Panc1 (cell line): ENCODE measurements at places on chromosomes 1 and 21. TPM values are rescaled to one million over a fixed set of nuclear protein-coding genes. Genes with fewer than 3 reads are reported as not detected.

NUAK2 gene
- 17.4 TPM for total RNA-seq

RPE65 gene
- not detected for total RNA-seq

DNASE2B gene
- not detected for total RNA-seq

GBP4 gene
- 3.3 TPM for total RNA-seq

ARF1 gene
- total RNA-seq, result 321 TPM

SPRR1A gene
- total RNA-seq, result not detected

ABCB10 gene
- total RNA-seq, result 19.2 TPM

GJA4 gene
- total RNA-seq, result not detected

GRCh38 chr1:36968730-36969129, 65.6 kb downstream of the GRIK3 start:
- no peak overlapping the region for H3K27ac ChIP-seq
- no peaks in the 10 kb centered on the region for H3K36me3 ChIP-seq
- DNase-seq, result no peak
- peaks cover 8% of the 10 kb centered on the region; the same call in 1 of the 2 replicates for H3K27me3 ChIP-seq

DNA sequence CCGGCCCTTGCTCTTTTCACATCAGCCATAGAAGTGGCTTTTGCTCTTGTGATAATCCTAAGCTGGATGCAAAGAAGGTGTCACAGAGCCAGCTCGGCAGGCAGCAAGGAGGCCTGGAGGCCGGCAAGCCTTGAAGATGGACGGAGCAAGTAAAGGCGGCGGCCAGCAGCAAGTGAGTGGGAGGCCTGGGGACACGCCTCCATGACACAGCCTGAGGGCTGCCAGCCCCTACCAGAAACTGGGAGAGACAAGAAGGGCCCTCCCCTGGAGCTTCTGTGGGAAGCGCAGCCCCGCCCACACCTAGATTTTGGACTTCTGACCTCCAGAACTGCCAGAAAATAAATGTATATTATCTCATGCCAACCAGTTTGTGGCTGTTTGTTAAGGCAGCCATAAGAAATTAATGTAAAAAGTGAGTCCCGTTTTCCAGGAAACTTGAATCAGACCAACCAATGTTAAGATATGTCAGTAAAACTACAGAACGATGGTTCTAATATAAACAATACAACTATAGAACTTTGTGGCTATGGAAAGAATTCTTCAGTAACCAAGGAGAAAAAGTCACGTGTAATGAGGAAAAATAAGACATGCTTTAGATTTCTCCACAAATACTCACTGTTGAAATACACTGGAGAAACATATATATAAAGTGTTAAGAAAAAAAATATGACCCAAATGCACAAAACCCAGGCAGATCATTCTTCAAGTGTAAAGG, 49.9 kb downstream of the BACE2 start:
- no peaks in the 10 kb centered on the region for H3K36me3 ChIP-seq
- DNase-seq, result no peak
- no peaks in the 10 kb centered on the region for H3K27me3 ChIP-seq
- no peak overlapping the region for H3K4me3 ChIP-seq

GRCh38 chr1:224851210-224851847, 78.1 kb upstream of the DNAH14 start:
- H3K27me3 ChIP-seq, result no peaks in the 10 kb centered on the region
- no peak overlapping the region for H3K4me3 ChIP-seq
- H3K27ac ChIP-seq, result no peak overlapping the region
- no peaks in the 10 kb centered on the region for H3K4me1 ChIP-seq
- H3K36me3 ChIP-seq, result no peaks in the 10 kb centered on the region

DNA sequence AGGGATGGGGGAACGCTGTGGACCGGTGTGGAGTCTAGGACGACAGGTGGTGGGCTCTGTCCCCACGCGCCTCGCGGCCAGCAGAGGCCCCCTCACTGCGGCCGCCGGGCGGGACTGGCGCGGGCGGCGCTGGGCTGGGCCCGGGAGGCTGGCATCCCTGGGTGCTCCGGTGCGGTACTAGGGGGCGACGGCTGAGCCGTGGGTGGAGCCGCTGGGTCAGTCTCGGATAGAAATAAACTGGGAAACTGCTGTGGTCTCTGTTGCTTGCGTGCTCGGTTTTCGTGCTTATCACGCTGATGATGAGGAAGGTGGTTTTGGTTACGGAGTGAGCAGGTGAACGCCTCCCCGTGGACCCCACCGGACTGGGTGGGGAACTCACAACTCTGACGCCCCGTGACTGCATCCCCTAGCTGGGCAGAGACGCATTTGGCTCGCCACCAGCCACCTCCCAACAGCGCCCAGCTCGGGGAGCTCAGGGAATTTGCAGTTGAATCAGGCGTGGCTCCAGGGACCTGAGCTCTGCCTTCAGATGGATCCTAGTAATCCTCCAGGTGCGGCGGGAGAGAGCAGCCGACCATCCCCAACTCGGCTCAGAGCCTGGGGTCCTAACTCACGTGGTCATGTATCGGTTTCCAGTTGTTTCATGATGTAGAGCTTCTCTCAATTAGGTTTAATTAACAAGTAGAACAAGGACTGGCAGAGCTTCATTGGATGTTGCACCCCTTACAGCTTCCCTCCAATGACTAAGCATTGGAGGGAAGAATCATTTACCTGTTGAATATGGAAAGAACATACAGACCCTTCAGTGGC, 32.1 kb downstream of the HSD17B7 start:
- H3K27ac ChIP-seq, result no peak overlapping the region
- H3K4me1 ChIP-seq, result no peaks in the 10 kb centered on the region; the same call in 1 of the 2 replicates
- no peaks in the 10 kb centered on the region for H3K36me3 ChIP-seq
- H3K27me3 ChIP-seq, result peaks cover 2% of the 10 kb centered on the region; the same call in 1 of the 2 replicates

- H3K4me1 ChIP-seq, result peaks cover 34% of the 10 kb centered on the region
- DNase-seq, result no peak
- H3K27me3 ChIP-seq, result no peaks in the 10 kb centered on the region
- H3K36me3 ChIP-seq, result no peaks in the 10 kb centered on the region
- peak overlapping the region; percentile 81 for H3K27ac ChIP-seq
- H3K4me3 ChIP-seq, result no peak overlapping the region
Observed at GRCh38 chr1:109807402-109807801, 43.7 kb upstream of the EPS8L3 start.

DNA sequence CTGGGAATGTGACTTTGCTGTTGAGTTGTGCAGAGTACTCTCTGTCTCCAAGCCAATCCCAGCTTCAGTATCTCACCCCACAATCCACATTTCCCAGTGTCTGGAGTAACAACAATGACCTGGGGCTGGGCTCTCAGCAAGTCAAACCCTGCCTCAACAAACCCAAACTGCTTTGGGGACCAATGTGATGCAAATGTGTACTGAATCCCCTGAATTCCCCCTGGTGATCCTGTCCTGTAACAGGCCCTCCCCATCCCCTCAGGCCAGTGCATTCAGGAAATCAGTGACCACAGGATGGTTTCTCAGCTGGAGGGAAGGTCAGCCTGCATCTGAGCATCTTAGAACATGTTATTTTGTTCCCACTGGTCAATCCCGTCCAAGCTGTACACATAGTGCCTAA, 36.7 kb upstream of the HAO2 start:
- H3K36me3 ChIP-seq, result no peaks in the 10 kb centered on the region
- no peak for DNase-seq
- no peak overlapping the region for H3K27ac ChIP-seq
- H3K27me3 ChIP-seq, result no peaks in the 10 kb centered on the region; the same call in 1 of the 2 replicates

- no peaks in the 10 kb centered on the region for H3K27me3 ChIP-seq
- H3K4me1 ChIP-seq, result no peaks in the 10 kb centered on the region
- no peak overlapping the region for H3K4me3 ChIP-seq
Observed at GRCh38 chr1:87950369-87950768, 621.7 kb downstream of the LMO4 start.

GRCh38 chr1:161214369-161214768, 726 bp upstream of the FCER1G start:
- no peak overlapping the region for H3K4me3 ChIP-seq
- no peaks in the 10 kb centered on the region for H3K27me3 ChIP-seq
- no peak overlapping the region for H3K27ac ChIP-seq
- peaks cover 20% of the 10 kb centered on the region for H3K36me3 ChIP-seq

- no peak overlapping the region for H3K4me3 ChIP-seq
- DNase-seq, result no peak
- peaks cover 17% of the 10 kb centered on the region for H3K4me1 ChIP-seq
- no peaks in the 10 kb centered on the region for H3K27me3 ChIP-seq
- H3K36me3 ChIP-seq, result no peaks in the 10 kb centered on the region
- H3K27ac ChIP-seq, result no peak overlapping the region
Observed at GRCh38 chr1:22225858-22226589, 83.1 kb upstream of the WNT4 start.

GRCh38 chr1:89608319-89608983, 24.5 kb upstream of the LRRC8C start:
- no peaks in the 10 kb centered on the region for H3K4me1 ChIP-seq
- H3K36me3 ChIP-seq, result no peaks in the 10 kb centered on the region
- no peak overlapping the region for H3K4me3 ChIP-seq
- DNase-seq, result no peak

GRCh38 chr1:236997361-236997760, 6.9 kb downstream of the MT1HL1 start:
- H3K36me3 ChIP-seq, result no peaks in the 10 kb centered on the region
- no peaks in the 10 kb centered on the region; the same call in 1 of the 2 replicates for H3K27me3 ChIP-seq
- H3K4me3 ChIP-seq, result no peak overlapping the region
- DNase-seq, result no peak
- no peak overlapping the region for H3K27ac ChIP-seq

DNA sequence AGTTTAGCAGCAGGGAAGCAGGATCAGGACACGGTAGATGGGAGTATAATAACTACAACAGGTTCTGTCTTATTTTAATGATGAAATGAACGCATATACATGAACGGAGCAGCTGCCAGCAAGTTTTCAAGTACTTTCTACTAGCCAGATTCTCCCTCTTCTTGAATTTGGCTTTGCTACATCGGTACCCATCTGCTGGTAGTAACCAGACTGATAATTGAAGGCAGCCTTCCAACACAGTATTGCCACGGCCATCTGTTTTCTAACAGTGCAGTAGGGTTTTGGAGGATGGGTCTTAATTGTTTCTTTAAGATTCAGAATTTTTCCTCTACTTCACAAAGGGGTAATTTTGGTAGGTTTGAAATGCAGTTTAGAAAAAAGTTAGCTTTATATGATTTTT, 33.4 kb downstream of the CENPF start:
- H3K36me3 ChIP-seq, result peaks cover 85% of the 10 kb centered on the region
- H3K4me3 ChIP-seq, result no peak overlapping the region
- H3K27ac ChIP-seq, result no peak overlapping the region
- no peaks in the 10 kb centered on the region for H3K27me3 ChIP-seq
- H3K4me1 ChIP-seq, result no peaks in the 10 kb centered on the region
- DNase-seq, result no peak

GRCh38 chr1:205226868-205227583, 720 bp upstream of the TMCC2 start:
- peak overlapping the region; percentile 65; the same call in 1 of the 2 replicates for H3K27ac ChIP-seq
- no peaks in the 10 kb centered on the region for H3K36me3 ChIP-seq
- DNase-seq, result no peak
- peaks cover 9% of the 10 kb centered on the region for H3K4me1 ChIP-seq
- peak overlapping the region; percentile 74 for H3K4me3 ChIP-seq

DNA sequence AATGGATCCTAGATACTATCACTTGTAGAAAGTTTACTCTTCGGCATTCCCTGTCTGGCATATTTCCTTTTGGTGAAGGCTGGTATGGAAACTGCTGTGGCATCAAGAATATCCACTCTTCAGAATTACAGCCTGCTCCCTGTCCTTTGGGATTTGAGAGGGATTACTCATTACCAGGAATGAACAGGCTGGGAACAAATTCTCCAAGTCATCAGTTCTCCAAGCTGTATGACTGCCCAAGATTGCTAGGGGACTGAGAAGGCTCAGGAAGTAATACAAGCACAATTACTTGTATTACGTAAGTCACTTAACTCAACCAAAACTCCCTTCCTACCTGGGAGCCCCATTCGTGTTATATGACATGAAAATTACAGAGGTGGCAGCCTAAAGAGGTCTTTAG, 49.6 kb downstream of the CD58 start:
- H3K4me3 ChIP-seq, result no peak overlapping the region
- no peaks in the 10 kb centered on the region for H3K4me1 ChIP-seq
- H3K27ac ChIP-seq, result no peak overlapping the region
- no peak for DNase-seq
